ENCODE measurements at places on chromosomes 1 and 21.

DNA sequence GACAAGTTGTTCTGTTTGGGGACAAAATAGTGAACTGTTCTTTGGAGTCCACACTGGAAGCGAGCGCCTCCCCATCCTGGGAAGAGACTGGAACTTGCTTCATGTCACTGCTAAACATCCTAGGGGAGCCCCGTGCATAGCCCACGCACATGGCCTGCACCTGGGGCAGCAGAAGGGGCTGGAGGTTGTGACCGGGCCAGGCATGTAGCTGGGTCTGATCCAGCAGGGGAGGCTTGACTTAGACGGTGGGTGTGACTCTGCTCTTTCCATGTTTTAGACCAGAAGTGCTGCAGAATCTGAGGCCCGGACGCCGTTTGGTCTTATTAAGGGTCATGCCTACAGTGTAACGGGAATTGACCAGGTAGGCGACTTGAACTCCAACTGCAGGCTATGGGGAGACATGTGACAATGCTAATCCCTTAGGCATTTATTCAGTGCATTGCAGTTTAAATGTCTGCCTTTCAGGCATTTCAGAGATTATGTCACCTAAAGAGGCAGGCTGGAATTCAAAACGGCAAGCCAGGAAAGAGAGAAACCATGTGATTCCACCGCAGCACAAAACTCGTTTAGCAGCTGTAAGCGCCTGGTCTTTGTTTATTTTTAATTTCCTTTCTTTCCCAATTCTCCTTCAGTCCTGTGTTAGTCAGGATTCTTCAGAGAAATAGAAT lies 21.8 kb downstream of the CAPN9 start:
- no peak for DNase-seq

- DNase-seq, result no peak
These were observed 59.6 kb downstream of the ZNF678 start for GRCh38 chr1:227622739-227623475.

GRCh38 chr1:201344206-201345080 lies 33.0 kb downstream of the TNNT2 start:
- DNase-seq, result no peak

DNA sequence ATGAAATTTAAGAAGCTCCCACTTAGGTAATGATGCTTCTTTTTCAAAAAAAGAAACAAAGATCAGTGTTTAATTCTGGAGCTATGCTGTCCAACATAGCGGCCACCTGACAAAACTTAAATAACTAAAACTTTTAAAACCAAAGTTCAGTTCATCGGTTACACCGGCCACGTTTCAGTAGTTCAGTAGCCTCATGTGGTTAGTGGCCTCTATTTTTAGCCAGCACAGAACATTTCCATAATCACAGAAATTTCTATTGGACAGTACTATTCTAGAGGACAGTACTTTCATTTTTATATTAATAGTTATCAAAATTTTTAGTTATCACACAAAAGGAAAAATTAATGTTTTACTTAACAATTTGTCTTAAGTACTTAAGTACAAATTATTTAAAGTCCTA lies 141.0 kb downstream of the USP25 start:
- DNase-seq, result no peak
